Heart left ventricle (tissue), 16 donors: ENCODE measurements at places on chromosomes 2 and 18.

GRCh38 chr2:188623995-188624643, 332.4 kb downstream of the GULP1 start:
- H3K27ac ChIP-seq, result no peak overlapping the region
- no peaks in the 10 kb centered on the region for H3K36me3 ChIP-seq
- no peak for DNase-seq
- no peaks in the 10 kb centered on the region for H3K4me1 ChIP-seq

DNA sequence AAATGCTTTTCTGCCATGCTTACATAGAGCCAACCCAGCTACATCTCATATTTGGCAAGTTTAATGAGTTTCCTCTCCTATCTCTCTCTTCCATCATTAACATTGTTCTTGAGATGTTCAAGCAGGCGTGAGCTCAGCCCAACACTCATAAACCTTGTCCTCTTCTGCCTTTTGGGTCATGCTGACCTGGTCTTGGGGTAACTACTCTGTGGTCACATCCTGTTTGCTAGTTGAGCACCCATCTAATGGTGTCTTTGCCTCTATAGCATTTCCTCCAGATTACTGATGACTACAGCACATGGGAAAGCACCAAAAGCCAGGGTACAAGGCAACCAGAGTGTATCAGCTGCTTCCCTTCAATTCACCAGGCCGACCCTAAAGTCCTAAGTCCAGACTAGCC, 366.9 kb upstream of the HNRNPA3 start:
- H3K27me3 ChIP-seq, result peaks cover 5% of the 10 kb centered on the region
- no peak for DNase-seq
- no peak overlapping the region for H3K27ac ChIP-seq

DNA sequence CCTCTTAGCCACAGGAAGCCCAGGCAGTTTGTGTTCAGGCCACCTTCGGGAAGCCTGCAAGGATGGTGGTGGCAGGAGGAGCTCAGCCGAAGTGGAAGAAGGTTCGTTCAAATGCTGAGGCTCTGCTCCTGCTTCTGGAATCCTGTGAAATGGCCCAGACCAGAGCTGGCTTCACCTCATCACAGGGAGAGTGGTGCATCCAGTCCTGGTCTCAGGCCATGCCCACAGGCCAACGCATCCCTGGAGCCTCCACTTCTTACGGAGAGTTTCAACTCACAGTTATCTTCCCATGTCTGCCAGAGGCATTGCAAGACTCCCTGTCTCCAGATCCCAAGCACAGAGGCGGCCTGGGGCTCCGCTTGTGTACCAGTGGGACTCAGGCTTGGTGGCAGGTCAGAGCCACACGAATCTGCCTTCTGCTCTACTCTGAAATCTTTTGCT, 82.3 kb downstream of the NDUFA10 start:
- H3K4me1 ChIP-seq, result no peaks in the 10 kb centered on the region
- no peak overlapping the region for H3K27ac ChIP-seq
- peak; percentile 32 for DNase-seq
- H3K36me3 ChIP-seq, result no peaks in the 10 kb centered on the region
- no peaks in the 10 kb centered on the region for H3K27me3 ChIP-seq
- H3K4me3 ChIP-seq, result no peak overlapping the region

DNA sequence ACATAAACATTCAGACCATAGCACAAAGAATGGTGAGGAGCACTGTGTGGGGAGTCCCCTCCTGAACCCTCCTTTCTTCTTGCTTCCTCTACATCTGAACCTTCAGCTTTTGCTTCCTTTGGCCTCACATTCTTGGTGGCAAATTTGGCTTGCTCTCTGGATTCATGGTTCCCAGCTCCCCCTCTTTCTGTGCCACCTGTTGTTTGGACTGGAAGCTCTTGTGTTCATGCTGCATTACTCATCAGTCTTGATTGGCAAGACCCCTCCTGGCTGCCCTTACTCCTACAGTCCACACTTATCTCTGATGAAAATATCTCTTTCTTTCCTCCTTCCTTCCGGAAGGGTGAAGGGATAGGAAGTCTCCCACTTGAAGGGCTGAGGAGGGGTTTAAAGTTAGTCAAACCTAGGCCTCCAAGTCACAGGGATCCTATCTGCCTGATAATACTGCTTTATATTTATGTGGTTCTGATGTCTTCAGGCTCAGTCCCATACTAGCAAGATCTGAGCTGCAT, 70.0 kb downstream of the MYO3B start:
- DNase-seq, result no peak
- H3K27ac ChIP-seq, result no peak overlapping the region
- no peaks in the 10 kb centered on the region for H3K4me1 ChIP-seq
- peaks cover 4% of the 10 kb centered on the region for H3K27me3 ChIP-seq
- H3K4me3 ChIP-seq, result no peak overlapping the region

- peaks cover 8% of the 10 kb centered on the region for H3K27me3 ChIP-seq
- H3K36me3 ChIP-seq, result no peaks in the 10 kb centered on the region
Observed at GRCh38 chr2:114127372-114127771, 237.5 kb downstream of the ACTR3 start.

GRCh38 chr2:72744049-72744448, 81.8 kb downstream of the EXOC6B start:
- peaks cover 19% of the 10 kb centered on the region for H3K36me3 ChIP-seq
- peaks cover 4% of the 10 kb centered on the region for H3K4me1 ChIP-seq
- no peak overlapping the region for H3K27ac ChIP-seq
- H3K4me3 ChIP-seq, result no peak overlapping the region
- no peak for DNase-seq

DNA sequence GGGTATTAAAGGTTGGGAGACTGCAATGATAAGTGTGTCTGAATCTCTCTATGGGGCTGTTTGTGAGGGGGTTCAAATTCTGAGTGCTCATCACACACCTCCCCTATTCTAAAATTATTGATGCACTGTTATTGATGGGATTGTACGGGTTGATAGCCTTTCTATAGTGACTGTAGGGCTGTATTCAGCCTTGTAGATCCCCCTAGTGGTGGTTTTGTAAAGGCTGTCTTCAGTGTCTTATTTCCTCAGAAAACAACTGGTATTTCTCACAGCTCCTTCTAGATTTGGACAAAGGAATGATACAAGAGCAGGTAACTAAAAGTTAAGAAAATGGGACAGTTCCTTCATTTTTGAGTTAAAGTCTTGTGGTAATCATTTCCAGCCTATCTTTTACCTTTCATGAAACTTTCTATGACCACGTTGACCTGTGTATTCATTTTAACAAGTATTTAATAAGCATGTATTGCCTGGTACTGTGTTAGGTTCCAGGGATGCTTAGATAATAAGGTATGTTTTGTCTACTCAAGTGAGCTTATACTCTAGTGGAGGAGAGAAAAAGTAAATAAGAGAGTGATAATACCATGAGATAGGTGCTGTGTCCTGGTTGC, 21.2 kb downstream of the SMAD4 start:
- H3K4me3 ChIP-seq, result no peak overlapping the region
- H3K27ac ChIP-seq, result no peak overlapping the region
- no peaks in the 10 kb centered on the region for H3K27me3 ChIP-seq
- peaks cover 5% of the 10 kb centered on the region for H3K4me1 ChIP-seq

GRCh38 chr2:49004036-49004626, 150.2 kb downstream of the FSHR start:
- H3K4me3 ChIP-seq, result no peak overlapping the region
- H3K27ac ChIP-seq, result no peak overlapping the region
- H3K4me1 ChIP-seq, result peaks cover 4% of the 10 kb centered on the region
- DNase-seq, result no peak
- H3K36me3 ChIP-seq, result no peaks in the 10 kb centered on the region

GRCh38 chr18:4096486-4096885, 358.6 kb downstream of the DLGAP1 start:
- H3K4me1 ChIP-seq, result no peaks in the 10 kb centered on the region
- DNase-seq, result no peak
- H3K27me3 ChIP-seq, result no peaks in the 10 kb centered on the region

DNA sequence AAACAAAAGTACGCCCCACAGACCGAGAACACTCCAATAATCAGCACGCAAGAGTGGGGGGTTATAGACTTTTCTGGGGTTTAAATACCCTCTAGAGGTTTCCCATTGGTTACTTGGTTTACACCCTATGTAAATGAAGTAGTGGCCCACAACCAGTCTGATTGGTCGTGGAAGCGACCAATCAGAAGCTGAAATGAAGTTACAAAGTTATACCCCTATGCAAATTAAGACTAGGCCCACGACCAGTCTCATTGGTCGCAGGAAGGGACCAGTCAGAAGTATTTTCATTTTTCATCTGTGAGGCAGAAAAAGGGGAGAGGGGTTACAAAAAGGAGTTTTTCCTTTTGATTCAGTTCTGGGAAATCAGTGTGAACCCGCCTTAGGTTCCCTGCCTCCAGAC, 55.3 kb upstream of the YWHAQ start:
- no peak for DNase-seq
- no peak overlapping the region for H3K27ac ChIP-seq
- H3K4me3 ChIP-seq, result no peak overlapping the region
- H3K4me1 ChIP-seq, result peaks cover 23% of the 10 kb centered on the region
- no peaks in the 10 kb centered on the region for H3K27me3 ChIP-seq

DNA sequence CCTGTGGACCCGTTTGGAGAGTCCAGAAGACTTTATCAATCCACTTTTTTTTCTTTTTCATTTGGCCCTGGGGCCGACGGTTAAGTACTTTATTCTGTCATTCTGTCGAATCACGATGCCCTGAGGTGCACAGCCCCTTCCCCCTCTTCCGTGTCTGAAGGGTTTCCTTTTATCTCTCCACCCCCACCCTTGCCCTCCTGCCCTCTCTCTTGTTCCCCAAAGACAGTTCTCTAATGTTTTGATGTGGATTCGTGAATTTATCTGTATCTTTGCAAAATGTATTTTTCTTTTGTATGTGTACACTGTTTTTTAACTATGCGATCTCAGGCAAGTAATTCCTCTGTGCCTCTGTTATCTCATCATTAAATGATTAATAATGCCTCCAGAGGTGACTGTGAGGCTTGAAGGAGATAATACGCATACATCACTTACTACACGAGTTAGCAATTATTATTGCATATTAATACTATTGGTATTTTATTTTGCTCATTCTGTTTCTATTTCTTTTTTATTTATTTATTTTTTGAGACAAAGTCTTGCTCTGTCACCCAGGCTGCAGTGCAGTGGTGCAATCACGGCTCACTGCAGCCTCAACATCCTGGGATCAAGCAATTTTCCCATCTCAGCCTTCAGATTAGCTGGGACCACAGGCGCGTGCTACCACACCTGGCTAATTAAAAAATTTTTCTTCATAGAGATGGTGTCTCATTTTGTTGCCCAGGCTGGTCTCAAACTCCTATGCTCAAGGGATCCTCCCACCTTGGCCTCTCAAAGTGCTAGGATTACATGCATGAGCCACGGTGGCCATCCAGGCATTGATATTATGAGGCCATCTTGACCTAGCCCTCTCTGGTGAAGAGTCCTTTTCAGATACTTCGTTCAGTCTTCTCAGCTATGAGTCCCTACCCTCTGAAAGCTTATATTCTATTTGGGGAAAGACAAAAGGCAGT, 1.4 kb upstream of the CASP8 start:
- H3K4me1 ChIP-seq, result peaks cover 78% of the 10 kb centered on the region
- no peaks in the 10 kb centered on the region for H3K27me3 ChIP-seq
- no peak for DNase-seq
- H3K4me3 ChIP-seq, result peak overlapping the region; percentile 70
- no peaks in the 10 kb centered on the region for H3K36me3 ChIP-seq

GRCh38 chr2:52934323-52934898, 833.2 kb upstream of the CHAC2 start:
- no peaks in the 10 kb centered on the region for H3K4me1 ChIP-seq
- H3K27ac ChIP-seq, result no peak overlapping the region
- no peaks in the 10 kb centered on the region for H3K27me3 ChIP-seq

GRCh38 chr18:58862851-58863538, 1.7 kb upstream of the ZNF532 start:
- H3K27me3 ChIP-seq, result no peaks in the 10 kb centered on the region
- peak; percentile 68 for DNase-seq
- H3K4me3 ChIP-seq, result peak overlapping the region; percentile 64
- no peaks in the 10 kb centered on the region for H3K36me3 ChIP-seq
- H3K27ac ChIP-seq, result peak overlapping the region; percentile 97
- peaks cover 61% of the 10 kb centered on the region for H3K4me1 ChIP-seq

DNA sequence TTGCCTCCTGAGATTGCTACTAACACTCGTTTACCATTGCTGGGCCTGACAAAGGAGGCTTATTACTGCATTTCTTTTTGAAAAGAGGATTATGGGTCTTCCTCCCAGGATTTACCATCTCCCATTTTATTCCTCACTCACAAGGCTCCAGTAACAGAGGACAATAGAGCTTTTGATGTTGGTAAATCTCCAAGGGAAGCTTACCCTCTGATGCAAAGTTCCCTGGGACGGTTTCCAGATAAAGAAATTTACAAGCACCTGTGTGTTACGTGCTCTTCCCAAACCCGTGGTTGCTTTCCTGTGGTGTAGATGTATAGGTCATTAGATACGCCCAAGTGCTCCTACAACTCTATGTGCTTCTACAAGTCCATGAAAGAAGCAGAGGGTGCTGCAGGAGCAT, 17.1 kb downstream of the VSNL1 start:
- no peaks in the 10 kb centered on the region for H3K36me3 ChIP-seq
- DNase-seq, result no peak
- H3K27me3 ChIP-seq, result no peaks in the 10 kb centered on the region
- H3K4me3 ChIP-seq, result no peak overlapping the region
- H3K27ac ChIP-seq, result no peak overlapping the region

DNA sequence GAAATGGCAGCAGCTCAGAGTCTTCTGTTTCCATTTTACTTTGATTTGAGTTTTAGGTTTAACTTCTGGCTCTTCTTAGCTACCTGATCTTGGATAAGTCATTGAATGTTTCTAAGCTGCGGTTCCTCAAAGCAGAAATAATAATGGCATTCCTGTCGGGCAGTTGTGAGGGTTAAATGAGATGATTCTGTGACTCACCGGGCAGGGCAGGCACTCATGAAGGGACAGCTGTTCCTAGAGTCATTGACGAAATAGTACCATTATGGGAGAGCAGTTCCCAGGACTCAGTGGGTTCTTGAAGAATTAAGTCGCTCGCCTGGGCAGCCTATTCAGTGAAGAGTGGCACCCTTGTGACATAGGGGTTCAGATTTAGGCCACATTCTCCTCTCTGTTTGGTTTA, 10.3 kb downstream of the TRIB2 start:
- no peak overlapping the region for H3K4me3 ChIP-seq
- H3K27ac ChIP-seq, result no peak overlapping the region
- no peak for DNase-seq
- H3K36me3 ChIP-seq, result peaks cover 66% of the 10 kb centered on the region

GRCh38 chr2:217513258-217513657, 489.5 kb downstream of the TNS1 start:
- H3K36me3 ChIP-seq, result no peaks in the 10 kb centered on the region
- no peak overlapping the region for H3K4me3 ChIP-seq
- no peaks in the 10 kb centered on the region for H3K27me3 ChIP-seq
- H3K27ac ChIP-seq, result no peak overlapping the region
- peaks cover 9% of the 10 kb centered on the region for H3K4me1 ChIP-seq

GRCh38 chr2:127605691-127606263, 40.2 kb upstream of the GPR17 start:
- H3K27me3 ChIP-seq, result no peaks in the 10 kb centered on the region
- DNase-seq, result no peak
- H3K27ac ChIP-seq, result no peak overlapping the region
- H3K36me3 ChIP-seq, result no peaks in the 10 kb centered on the region
- no peaks in the 10 kb centered on the region for H3K4me1 ChIP-seq
